Stimulated activated CD8-positive, alpha-beta memory T cell treated with anti-CD3 and anti-CD28 coated beads, Interleukin-15, amount 100 ng/mL, for 24 hours (primary cell): ENCODE measurements at places on chromosomes 13 and 19.

DNA sequence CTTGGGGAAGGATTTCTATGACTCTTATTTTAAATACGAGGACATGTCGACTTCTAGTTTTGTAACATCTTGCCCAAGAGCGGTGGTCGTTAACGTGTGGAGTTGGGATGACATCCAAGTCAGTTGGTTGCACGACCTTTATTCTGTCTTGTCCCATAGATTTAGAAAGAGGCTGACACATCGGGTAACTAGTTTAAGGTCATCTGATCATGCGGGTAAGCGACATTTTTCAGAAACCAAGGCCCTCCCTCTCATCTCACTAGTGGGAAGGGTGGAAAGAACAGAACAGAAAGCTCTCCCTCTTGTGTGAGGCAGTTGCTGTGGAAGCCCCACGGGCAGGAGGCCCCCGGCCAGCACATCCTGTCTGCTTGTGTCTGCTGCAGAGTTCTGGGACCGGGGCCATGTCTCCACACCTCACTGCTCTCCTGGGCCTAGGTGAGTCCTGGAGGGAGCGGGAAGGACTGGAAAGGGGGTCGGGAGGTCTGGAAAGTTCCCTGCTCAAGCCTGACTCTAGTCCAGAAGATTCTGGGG, at the start of gene LAIR2:
TSS of gene LAIR2 (plus strand) at position 314 of the 531 bp plus-strand sequence. CDS start at position 402, 88 bp downstream.
- no peak for DNase-seq

DNA sequence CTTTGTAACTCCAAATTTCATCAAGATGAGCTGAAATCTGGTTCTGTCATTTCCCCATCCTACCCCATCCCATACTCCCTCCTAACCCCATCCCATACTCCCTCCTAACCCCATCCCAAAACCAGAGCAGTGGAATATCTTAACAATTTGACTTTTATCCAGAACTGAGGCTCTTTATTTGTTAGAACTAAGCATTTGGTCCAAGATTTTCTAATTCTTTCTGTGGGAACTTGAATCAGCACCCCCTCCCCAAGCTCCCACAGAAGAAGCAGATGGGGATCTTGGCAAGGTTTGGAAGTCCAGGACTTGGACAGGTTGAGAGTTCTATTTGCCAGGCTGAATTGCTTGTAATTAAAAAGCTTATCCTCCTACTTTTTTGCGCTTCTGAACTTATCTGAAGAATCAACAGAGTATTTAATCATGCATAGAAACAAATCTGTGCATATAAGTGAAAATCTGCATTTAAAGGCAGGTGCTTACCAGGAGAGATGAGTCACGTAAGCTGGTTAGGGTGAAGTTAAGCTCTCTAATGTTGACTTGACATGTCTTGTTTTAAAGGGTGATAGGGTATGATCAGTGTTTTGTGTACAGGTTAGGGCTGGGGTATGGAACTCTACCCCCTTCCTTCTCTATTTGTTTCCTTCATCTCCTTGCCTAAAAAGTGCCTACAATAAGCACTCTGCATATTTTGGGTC, 111.1 kb downstream of the COG6 start:
- DNase-seq: no peak

DNA sequence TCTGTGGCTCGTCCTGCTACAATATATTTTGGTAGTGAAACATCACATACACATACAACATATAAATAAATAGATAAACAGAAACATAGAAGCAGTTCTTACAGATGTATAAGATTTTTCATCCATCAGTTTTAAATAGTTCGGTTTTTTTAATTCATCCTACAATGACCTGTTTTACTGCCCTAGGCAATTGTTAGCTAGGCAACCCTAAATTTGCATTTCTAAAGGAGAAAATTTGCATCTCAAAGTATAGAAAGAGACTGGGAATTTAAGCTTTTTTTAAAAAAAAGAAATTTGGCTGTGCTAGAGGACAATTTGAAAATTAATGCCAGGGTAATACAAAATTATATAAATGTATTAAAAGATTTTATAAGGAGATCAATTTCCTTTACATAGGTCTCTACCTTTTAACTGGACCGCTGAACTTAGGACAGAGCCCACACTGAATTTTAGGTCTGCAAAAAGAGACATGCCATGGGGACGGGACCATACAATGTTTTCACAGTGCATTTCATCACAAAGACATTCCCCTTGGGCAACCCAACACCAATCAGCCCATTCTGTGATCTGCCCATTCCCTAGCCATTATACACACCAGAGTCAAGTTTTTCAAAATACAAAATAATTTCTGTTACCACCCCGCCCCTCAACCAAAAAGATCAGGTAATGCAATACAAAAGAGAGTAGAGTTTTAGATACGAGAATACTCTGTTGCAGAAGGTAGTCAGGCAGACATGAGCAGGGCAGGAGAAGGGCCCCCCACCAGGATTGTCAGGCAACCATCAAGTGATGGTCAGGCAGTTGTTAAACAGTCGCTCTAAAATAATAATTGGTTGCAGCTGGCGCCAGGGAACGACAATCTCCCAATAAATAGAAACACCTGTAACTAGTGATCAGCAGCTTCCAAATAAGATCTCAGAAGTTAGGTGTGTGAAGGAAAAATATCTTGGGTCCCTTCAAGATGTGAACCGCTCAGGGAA, 299.7 kb upstream of the SGCG start:
- no peak for DNase-seq

DNA sequence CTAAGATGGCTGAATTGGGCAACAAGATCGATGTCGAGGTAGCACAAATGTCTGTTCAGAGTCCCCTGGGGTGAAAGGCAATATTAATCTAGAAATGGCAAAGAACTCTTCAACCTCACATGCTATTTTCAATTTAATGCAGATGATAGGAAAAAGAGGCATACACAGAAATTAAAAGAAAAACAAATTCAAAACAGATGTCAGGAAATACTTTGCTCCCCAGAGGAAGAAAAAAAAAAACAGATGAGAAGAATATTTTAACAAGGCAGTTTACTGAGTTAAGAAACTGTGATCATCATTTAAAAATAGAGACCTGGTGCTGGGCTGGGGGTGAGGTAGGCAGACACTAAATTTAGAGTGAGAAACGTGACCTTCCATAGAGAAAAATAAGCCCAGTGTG, 421.9 kb upstream of the ARGLU1 start:
- DNase-seq: no peak

GRCh38 chr13:47474839-47475238, 526.2 kb downstream of the SUCLA2 start:
- DNase-seq: no peak

DNA sequence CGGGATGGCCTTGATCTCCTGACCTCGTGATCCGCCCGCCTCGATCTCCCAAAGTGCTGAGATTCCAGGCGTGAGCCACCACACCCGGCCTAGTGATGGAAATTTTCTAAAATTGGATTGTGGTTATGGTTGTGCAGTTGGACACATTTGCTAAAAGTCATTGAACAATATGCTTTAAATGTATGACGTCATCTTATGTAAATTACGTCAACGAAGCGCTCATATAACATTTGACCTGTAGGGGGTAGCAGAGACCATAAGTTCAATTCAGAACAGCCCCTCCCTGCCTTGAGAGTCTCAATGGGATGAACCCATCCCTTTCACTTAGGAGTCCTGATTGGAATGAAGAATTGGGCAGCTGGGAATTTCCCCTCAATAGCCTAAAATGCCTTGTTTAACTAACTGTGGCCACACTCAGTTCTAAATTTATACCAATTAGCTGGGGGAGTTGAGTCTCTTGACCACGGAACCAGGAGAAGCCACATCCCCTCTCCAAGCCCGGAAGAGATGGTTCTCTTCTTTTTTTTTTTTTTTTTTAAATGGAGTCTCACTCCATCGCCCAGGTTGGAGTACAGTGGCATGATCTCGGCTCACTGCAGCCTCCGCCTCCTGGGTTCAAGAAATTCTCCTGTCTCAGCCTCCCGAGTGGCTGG, 15.2 kb upstream of the TLE6 start:
- DNase-seq: no peak

DNA sequence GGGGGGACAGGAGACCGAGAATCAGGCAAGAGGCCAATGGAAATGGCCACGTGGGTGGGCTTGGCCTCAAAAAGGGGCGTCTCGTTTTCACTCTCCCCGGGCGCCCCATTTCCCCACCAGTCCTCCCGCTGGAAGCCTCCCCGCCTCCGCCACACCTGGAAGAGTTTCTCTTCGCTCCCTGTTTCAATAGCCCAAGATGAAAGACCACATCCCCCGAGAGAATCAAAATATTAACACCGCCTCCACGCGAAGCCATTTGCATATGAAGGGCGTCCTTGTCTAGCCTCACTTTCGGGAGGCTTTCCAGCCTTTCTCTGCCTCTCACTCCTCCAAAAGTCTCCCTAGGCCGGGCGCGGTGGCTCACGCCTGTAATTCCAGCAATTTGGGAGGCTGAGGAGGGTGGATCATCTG, 691 bp upstream of the OLFM2 start:
- DNase-seq: no peak

GRCh38 chr19:7658219-7658686, 10.6 kb upstream of the RETN start:
- no peak for DNase-seq

DNA sequence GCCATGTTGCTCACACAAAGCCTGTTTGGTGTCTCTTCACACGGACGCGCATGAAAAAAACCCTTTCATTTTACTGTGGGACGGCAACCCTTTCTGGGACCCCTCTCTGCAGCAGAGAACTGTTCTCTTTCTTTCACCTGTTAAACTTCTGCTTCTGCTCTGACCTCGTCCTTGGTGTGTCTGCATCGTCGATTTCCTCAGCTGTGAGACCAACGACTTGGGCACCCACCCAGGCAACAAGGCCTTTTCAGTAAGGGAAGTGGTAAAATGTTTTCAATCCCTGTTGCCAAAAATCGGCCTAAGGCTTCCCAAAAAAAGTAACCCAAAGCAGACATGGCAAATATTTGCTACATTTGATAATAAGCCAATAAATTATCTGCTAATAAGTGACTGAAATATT, 515.3 kb downstream of the IRS2 start:
- DNase-seq: no peak

DNA sequence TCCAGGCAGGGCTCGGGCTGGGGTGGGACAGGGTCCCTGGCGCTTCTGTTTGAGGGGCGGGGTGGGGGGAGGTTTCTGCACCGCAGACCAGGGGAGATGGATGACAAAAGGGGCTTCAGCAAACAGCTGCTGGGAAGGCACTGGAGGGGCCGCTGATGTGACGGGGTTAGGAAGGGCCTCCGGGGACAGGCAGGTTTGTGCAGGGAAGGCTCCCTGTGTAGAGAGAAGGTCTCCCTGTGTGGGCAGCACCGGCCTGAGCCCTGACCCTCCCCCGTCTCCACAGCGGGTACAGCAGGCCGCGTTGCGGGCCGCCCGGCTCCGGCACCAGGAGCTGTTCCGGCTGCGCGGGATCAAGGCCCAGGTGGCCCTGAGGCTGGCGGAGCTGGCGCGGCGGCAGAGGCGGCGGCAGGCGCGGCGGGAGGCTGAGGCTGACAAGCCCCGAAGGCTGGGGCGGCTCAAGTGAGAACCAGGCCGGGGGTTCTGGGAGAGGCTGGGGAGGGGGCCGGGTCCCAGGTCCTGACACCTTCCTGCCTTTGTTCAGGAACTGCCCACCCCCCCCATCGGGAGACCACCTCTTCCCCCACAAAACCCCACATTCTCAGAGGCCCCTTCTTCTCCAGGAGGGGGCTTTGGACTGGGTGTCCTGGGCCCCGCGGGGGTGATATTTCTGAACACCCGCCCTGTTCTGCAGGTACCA, 9.9 kb downstream of the NOP53 start:
- DNase-seq: no peak
